ENCODE measurements at places on chromosomes 6 and 20. TPM values are rescaled to one million over a fixed set of nuclear protein-coding genes. Genes with fewer than 3 reads are reported as not detected.

Gene DBNDD2
- 25.0 TPM for polyA plus RNA-seq

DNA sequence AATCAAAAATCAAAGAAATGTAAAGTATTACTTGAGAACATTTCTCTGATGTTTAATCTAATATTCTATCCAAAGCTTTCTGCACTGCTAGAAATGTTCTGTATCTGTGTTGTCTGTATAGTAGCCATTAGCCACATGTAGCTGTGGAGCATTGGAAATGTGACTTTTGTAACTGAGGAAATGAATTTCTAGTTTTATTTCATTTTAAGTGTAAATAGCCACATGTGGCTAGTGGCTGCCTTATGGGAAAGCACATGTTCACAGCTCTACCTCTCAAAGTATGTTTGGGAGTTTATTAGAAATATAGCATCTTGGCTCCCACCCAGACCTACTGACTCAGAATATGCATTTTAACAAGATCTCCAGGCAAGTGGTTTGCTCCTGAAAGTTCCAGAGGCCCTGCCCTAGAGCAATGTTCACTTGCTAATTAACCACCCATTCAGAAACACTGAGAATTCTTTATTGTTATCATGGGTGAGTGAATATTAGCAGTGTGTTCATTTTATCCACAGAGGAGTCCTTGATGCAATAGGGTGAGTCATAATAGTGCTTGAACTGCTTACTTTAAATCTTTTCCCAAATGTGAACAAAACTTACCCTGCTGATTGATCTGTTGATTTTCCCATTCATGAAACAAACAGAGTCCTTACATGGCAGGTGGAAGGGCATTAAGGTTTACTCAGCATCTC, 282.7 kb downstream of the PLCB1 start:
- no peak for DNase-seq

DNA sequence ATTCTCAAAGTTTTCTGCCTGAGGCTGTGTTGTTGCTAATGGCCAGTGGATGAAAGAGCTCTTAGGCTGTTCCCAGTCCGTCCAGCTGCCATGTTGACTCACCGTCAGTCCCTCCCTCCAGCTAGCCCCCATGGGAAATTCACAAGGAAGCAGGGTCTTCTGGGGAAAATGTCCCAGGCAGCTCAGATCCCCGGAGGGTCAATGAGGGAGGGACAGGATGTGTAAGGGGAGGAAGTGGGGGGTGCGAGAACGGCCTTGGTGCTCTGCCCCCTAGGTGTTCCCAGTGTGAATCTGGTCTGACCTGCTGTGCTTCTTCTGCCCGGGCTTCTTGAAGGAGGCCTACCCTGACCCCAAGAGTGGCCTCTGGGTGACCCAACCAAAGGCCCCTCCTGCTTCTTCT, 65.9 kb downstream of the CEBPB start:
- DNase-seq: no peak

DNA sequence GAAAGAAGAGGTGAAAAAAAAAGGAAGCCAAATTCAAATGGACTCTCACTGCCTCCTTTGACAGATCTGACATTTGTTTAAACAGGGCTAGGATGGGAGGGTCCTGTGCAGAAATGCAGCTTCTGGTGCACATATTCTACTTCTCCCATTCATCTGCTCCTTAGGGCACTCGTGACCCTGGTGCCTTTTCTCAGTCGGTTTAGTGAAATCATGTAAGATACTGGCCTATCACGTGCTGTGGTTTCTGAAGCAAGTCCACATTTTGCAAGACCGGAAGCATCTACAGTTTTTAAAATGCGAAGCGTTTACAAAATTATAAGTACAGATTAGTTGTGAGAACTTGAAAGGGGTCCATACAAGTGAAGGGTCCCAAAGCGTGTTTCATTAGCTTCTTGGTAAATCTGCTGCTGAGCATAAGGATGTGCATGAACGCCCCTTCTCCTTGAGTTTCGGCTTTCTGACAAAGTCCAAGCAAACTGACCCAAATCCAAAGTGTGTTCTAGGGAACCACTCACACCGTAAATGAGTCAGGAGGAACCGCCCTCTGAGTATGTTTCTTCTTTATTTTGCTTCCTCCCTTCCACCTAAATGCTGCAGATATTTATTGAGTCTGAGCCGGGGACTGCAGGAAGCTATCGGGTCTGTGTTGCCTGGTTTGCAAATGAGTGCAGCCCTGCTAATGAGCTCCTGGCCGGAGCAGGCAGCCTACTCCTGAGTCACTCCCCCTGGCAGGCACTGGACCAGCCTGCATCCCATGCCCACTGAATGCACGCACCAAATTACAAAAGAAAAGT, 323.8 kb upstream of the JARID2 start:
- no peak for DNase-seq

Gene ENPP3
- polyA plus RNA-seq: 12.7 TPM

Gene TBXT
- polyA plus RNA-seq: 0.07 TPM

Gene TINAG
- 39.8 TPM for polyA plus RNA-seq

Gene PBOV1
- polyA plus RNA-seq: 0.10 TPM

GRCh38 chr6:168533414-168533813, 92.4 kb downstream of the SMOC2 start:
- DNase-seq: no peak

Gene OXT
- polyA plus RNA-seq: not detected
